GM03348 (cell line): ENCODE measurements at places on chromosomes 2 and 18.

DNA sequence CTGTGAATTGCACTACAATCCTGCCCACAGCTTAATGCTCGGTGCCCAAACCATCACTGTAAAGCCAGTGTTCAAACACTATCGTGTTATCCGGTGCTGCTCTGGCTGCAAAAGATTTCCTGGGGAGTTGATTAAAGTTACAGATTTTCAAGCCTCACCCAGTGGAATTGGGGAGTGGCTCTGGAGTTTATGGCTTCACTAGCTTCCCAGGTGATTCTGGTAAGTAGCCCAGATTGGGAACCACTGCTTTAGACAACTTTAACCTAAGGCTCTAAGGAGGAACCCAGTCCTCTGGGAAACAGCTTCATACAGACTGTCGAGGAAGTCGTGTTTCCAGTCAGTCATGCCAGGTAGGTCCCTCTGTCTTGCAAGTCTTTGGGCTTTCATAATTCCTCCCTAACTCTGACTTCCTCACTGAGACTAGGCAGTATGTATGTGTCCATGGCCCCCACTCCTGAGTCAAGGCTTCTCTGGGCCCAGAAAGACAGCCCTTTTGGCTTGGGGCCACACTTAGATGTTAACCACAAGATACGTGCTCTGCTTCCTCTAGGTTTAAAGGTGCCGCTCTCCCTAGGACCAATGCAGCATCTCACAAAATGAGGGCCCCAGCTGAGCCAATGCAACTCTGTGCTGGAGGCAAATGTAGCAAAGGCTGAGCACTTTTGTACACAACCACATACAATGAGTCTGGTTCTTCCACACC is 299.7 kb downstream of the PRKCE start:
- no peak for DNase-seq

DNA sequence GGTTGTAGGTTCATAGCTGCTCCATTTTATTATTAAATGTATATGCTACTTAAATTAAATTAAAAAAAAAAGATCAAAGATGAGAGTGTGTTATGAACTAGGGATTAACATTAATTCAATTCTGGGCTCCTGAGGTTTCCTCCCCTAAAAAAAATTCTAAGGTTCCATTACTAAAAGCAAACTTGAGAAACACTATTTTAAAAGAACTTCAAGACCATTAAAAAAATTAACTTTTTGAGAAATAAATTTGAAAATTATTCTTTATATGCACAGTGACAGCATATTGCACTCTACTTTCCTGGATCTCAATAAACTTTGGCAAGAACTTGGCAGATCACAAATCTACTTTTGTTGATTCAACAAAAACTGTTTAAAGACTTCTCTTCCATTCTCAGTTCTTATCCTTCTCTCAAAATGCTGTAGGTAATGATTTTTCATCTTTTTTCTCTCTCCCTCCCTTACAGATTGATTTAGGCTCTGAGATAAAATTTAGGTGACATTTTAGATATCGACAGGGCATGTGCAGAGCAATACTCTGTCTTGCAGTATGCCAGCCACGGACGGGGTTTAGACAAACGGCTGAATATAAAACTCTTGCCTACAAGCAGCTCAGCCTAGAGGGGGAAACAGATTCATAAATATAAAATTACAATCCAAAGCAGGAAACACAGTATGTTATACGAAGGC is 592 bp upstream of the MARS2 start:
- DNase-seq, result no peak

DNA sequence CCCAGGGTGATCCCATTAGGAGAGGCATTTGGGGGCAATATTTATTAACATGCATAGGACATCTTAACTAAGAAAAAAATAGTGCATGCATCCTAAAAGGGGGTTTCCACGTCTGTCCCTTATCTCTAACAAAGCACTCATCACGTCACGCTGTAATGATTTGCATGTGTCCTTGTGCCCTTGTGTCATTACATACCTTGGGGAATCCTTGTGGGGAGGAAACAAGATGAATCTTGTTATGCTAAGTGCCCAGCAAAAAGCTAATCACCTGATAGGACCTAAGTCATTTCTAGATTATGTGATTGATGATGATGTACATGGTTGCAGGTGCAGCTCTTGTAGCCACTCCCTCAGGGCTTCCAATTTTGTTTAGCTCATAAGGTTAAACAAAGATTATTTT is 250.9 kb downstream of the FBXO15 start:
- DNase-seq, result no peak

DNA sequence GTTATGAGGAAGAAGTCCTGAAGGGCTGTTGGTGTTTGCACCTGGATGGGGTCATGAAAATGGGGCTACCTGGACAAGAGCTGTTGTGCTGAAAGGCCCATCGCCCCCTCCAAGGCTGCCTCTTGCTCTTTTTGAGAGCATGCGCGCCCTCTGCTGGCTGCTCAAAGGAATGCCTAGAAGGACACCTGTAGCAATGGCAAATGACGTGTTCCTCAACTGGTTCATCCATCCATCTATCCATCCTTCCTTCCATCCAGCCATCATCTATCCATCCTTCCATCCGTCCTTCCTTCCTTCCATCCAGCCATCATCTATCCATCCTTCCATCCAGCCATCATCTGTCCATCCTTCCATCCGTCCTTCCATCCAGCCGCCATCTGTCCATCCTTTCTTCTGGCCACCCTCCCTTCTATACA is 17.2 kb upstream of the RPL31 start:
- DNase-seq, result peak; percentile 79

- no peak for DNase-seq
These were observed 180.9 kb upstream of the ALKAL2 start for GRCh38 chr2:468648-469336.

- DNase-seq, result peak; percentile 82
These were observed 76.0 kb downstream of the CD28 start for GRCh38 chr2:203782262-203782976.

DNA sequence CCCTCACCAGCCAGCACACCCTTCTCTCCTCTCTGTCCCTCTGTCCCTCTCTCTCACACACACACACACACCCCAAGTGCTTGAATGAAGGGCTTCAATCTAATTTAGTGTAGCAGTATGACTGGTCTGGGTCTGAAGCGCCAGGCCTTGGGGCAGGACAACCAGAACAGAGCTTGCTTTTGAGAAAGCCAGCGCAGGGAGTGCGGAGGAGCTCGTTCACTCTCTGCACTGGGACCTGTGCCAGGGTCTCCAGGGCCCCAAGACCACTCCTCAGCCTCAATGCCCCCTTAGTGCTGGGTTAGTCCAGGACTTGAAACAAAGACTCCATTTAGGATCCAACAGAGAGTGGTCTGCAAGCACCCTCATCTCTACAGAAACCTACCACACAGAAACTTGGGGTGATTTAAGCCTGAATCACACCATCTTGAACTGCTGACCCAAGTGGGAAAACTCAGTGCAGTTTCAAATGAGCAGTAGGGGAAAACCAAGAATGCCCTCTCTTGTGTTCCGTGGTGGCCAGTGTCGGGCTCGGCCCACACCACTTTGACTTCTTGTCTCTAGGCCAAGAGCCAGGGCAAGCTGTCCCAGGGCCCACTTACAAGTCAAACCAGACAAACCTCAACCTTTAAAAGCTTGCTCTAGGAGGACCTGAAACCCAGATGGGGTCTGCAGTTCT is 66.6 kb upstream of the WIPF1 start:
- DNase-seq, result no peak

DNA sequence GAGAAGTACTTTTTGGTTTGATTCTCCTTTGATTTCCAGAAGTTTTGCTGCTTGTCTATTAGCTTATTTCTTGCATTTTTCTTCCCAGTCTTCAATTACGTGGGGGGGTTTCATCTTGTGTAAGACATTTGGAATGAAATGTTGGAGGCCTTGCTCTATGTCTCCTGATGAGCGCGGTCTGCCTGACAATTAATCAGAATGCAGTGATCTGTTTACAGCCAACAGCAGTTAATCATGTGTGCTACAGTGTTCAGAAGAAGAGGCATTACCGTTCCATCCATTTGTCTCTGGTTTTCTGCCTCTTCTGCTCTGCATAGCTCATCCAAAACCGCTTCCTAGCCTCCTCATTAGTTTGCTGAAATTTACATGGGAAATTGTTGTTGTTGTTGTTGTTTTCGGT is 134.4 kb upstream of the ST6GAL2 start:
- DNase-seq, result no peak

GRCh38 chr2:200288670-200289429 is 17.6 kb upstream of the SPATS2L start:
- DNase-seq, result peak; percentile 77

DNA sequence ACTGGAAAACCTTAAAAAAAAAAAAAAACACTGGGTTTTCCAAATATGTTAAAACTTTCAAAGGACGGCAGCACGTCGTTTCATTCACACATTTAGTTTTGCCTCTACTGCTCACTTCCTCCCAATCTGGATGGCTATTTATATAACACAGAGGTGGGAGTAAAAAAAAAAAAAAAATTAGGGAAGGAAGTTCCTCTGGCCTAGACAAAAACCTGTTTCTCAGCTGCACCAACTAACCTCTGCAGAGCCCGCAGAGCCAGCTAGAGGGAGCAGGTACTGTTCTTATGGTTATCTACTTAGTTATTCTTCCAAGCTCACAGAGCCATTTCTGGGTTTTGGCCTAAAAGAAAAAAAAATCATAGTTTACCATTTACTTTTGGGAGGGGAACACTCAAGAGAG is 28.1 kb downstream of the SLC1A4 start:
- no peak for DNase-seq

GRCh38 chr2:168343586-168343985 is 96.2 kb upstream of the STK39 start:
- peak; percentile 79 for DNase-seq

- DNase-seq, result peak; percentile 40
These were observed 312.4 kb upstream of the TCF4 start for GRCh38 chr18:55900380-55900779.

DNA sequence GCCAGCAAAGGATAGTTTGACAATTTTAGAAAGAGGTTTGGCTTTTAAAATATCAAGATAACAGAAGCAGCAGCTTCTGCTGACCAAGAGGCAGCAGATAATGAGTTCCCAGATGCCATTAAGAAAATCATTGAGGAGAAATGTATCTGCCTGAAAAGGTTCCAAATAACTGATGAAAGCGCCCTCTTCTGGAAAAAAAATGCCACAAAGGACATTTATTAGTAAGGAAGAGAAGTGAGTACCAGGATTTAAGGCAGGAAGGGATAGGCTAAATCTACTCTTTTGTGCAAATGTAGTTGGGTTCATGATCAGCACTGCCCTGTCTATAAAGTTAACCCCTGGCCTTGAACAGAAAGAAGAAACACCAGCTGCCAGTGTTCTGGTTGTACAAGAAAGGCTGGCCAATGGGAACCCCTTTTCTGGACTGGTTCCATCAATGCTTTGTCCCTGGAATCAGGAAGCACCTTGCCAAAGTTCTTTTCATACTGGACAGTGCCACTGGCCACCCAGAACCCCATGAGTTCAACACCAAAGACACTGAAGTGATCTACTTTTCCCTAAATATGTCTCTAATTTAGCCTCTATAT is 40.6 kb downstream of the DHX57 start:
- peak; percentile 17 for DNase-seq

- no peak for DNase-seq
These were observed 24.7 kb upstream of the IGFBP2 start for GRCh38 chr2:216608525-216608924.

- no peak for DNase-seq
These were observed 142.7 kb downstream of the PTGR3 start for GRCh38 chr18:75066021-75066880.

DNA sequence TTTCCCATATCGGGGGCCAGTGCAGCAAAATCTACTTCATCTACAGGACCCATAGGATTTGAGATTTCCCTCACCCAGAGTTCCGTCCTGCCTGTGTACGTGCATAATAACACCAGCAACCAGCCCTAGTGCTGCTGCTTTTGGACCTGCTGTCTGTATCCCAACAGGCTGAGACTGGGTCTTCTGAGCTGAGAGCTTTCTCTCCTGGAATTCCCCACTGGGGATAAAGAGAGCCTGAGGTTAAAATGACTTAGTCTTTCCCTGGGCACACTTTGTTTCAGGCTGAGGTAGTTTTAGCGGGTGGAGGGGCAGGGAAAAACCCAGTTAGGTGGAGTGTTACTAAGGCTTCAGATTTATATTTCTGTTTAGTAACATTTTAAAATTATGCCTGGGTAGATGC is 62.5 kb downstream of the SERTAD2 start:
- no peak for DNase-seq

GRCh38 chr18:42183746-42184145 is 228.7 kb downstream of the PIK3C3 start:
- DNase-seq, result peak; percentile 84

- DNase-seq, result peak; percentile 57
These were observed 205.1 kb downstream of the ARL4C start for GRCh38 chr2:234291765-234292204.

DNA sequence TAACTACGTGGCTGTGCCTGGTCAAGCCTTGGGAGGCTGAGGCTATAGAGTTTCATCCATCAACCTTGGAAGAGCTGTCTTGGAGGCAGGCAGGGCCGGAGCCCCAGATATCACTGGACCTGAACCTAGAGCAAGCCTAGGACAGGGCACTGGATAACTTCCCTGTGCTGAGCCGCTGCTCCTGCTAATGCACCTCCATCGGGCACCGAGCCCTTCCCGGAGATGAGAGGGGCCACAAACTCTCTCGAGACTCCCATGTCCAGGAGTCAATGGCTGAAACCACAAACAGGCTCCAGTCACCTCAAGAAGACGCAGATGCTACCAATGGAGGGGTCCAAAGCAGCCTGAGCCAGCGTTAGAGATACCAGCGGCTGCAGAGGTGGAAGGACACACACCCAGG is 866.0 kb downstream of the LRP1B start:
- DNase-seq, result no peak

DNA sequence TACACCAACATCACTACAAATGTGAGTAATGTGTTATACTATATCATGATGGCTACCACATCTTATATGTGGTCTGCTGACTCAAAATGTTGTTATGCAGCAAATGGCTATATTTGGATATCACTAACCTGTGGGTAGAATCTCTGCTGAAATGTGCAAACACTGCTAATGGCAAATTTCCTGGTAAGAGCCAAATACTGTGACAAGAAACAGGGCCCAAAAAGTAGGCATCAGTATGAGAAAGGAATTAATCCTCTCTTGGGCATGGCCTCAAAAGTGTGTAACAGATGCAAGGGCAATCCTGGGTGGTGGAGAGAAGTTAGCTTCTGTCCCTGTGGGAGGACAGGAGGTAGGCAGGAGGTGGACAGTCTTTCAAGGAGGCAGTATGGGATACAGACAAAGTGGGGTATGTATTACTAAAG is 13.3 kb downstream of the ATF2 start:
- peak; percentile 20 for DNase-seq
